ENCODE measurements at places on chromosomes 16 and 17.

- DNase-seq = peak; percentile 48
These were observed 118.2 kb upstream of the KCNJ18 start for GRCh38 chr17:21573961-21574610.

DNA sequence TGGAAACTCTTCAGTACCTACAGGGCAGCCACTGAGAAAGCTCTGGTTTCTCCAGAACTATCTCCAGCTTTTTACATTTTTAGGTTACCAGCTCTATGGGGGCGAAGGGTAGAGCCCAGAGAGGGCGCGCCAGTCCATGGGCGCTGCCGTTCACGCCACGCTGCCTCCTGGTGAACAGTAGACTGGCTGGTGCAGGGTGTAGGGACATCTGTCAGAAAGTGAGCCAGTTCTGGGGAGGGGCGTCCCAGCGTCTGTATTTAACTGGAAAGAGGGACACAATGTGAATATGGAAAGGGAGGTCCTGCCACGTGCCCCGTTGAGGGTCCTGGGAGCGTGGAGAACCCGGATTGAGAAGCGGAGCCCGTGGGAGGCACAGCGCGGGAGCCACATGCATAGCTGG is 16.4 kb upstream of the CLEC18A start:
- no peak for DNase-seq

GRCh38 chr17:29032857-29033197 is 10.1 kb upstream of the PIPOX start:
- no peak for DNase-seq

DNA sequence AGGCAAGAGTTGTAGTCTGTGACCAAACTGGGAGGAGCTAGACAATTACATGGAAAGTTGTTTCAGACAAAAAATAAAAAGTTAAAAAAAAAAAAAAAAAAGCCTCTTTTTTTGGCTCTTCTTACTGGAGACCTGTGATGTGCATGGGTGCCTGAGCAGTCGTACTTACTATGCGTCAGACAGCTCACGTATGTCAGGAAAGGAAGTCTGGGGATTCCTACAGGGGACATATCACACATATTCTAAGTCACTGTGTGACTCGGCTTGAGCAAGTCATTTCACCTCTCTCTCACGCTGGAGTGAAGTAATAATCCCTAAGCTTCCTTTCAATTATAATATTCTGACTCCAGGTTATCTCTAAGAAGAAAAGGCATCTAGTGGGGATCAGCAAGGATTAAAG is 6.0 kb downstream of the SLFN14 start:
- DNase-seq = no peak

DNA sequence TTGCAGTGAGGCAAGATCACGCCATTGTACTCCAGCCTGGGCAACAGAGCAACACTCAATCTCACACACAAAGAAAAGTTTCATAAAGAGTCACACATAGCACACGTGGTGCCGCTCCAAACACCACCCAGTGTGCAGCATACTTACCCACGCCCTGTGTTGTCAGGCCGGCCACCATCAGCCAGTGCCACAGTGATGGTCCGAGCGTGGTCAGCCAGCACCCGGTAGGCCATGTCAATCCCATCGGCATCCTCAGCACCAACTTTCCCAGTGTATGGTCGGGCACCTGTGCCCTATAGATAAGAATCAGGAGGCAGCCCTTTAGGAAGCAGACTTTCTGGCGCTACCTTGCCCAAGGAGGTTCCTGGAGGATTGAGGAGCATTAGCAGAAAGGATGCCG is 17.7 kb upstream of the EXOSC6 start:
- no peak for DNase-seq

DNA sequence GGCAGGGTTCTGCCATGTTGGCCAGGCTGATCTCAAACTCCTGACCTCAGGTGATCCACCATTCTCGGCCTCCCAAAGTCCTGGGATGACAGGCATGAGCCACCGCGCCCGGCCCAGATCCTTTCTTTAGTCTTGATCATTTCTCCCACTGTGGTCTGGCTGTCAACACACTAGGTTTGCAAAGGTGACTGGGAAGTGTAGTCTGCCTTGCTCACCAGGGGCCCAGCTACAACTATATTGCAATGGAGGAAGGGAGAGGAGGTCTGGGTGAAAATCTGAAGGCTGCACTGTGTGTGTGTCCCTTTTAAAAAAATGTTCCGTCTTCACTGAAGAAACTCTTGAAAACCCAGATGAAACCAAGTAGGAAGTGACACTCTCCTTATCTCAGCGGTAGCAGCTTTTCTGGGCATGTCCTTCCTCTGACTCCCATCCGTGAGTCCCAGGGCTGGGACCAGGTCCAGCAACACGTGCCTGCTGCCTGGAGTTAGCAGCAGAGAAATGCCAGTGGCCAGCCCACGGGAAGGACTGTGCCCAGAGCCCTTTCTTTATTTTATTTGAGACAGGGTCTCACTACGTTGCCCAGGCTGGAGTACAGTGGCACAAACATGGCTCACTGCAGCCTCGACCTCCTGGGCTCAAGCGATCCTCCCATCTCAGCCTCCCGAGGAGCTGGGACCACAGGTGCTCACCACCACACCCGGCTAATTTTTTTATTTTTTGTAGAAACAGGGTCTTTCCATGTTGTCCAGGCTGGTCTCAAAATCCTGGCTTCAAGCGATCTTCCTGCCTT is 17.8 kb upstream of the KIF19 start:
- no peak for DNase-seq

DNA sequence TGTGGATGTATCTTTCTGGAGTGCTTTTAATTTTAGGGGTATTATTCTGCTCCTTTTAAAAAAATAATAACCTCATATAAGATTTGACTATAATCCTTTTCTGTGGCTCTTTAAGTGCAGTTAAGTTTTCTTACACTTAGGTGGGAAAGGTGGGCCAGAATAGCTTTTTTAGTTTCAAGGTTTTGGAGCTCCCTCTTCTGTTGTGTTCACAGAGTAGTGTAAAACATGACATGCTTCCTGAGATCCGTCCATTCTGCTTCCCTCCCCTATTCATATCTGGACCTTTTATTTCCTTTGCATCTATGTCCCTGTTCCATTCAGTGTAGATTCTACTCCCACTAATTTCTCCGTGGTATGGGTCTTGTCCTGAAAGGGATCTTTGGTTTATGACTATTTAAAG is 12.8 kb downstream of the LRRC36 start:
- DNase-seq = no peak

DNA sequence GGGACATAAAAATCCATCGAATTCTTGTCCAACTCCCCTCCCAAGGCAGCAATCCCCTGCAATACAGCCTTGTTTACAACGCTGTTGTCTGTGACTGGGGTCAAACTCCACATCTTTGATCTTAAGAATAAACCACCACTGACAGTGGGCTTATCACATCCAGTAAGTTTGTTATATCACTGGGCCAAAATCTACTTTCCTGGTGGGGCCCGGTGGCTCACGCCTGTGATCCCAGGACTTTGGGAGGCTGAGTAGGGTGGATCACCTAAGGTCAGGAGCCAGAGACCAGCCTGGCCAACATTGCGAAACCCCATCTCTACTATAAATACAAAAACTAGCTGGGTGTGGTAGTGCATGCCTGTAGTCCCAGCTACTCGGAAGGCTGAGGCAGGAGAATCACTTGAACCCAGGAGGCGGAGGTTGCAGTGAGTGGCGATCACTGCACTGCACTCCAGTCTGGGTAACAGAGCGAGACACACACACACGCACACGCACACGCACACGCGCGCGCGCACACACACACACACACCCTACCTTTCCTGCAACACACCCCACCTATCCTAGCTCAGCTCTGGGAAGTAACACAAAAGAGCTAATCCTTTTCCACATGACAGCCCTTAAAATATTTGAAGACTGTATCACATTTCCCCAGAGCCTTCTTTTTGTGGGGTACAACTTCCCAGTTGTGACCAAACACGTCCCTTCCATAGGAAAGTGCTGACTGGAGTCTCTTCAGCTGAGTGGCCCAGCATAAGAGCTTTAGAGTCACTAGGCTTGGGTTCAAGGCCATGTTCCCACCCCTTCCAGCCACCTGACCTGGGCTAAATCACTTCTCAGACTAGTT is 20.9 kb upstream of the ABCC1 start:
- no peak for DNase-seq

GRCh38 chr16:19130385-19130784 is 16.6 kb downstream of the ITPRIPL2 start:
- no peak for DNase-seq

DNA sequence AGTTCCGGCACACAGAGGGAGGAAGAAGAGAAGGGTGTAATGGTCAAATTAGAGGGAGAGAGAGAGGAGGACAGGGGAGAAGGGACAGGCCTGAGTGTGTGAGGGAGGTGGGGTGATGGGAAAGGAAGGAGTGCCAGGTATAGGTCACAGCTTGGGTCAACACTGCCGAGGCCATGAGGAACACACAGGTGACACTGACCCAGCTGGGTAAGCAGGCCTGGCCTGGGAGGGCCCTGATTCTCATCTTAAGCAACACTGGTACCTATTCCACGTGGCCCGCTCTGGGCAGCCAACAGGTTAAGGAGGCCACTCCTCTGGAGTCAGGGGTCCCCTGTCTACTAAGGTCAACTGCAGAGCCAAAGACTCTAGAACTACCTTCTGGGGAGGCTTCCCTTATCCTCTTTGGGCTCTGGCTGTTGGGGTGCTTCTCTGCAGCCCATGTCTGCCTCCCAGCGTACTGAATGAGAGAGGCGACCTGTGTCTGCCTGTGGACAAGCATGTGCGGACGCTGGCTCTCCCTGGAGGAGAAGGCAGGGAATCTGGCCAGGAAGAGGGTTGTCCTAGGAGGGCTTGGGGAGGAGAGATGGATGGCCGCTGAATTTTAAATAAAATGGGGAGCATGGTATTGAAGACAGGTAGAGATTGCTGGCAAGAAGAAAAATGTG is 57.6 kb downstream of the RGS9 start:
- no peak for DNase-seq

GRCh38 chr17:8420041-8420934 is 15.4 kb upstream of the NDEL1 start:
- DNase-seq = no peak

GRCh38 chr16:23807028-23807427 is 28.8 kb upstream of the PRKCB start:
- DNase-seq = no peak

- no peak for DNase-seq
These were observed 35.3 kb upstream of the HELZ start for GRCh38 chr17:67280279-67280678.

- DNase-seq = no peak
These were observed 130.6 kb upstream of the KCNJ16 start for GRCh38 chr17:69944406-69944805.

DNA sequence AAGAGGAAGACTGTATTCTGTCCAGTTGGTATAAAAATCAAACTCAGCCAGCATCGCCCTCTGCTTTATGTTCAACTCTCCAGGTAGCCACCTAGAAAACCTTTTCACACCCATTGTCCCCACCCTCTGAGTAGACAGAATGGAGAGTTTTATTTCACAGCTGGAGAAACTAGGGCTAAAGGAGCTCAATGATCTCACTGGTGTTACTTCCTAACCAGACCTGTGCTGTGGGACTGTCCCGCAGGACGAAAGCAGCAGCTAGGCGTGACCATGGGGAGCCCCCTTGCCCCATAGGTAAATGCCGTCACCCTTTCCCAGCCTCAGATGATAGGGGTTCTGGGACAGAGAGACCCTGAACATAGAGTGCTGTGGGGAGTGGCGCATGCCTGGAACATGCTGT is 67.7 kb downstream of the CYLD start:
- no peak for DNase-seq

- DNase-seq = no peak
These were observed 3.9 kb upstream of the ZNF207 start for GRCh38 chr17:32345951-32346600.

DNA sequence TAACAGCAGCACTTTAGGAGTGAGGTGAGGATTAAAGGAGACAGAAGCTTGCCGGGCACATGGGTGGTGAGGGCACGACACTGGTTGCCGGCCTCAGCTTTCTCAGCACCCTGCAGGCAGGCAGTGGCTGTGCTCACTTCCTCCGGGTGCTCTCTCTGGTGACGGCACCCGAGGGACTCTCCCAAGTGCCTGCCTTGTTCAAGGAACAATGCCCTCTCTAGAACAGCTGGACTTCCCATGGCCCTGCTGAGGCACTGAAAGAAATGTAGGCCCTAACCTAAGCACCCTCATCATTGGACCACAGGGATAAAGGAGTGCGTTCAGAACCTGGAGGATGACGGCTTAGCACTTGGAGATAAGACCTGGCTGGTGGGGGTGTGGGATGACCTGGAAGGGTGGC is 72.7 kb downstream of the N4BP1 start:
- no peak for DNase-seq

DNA sequence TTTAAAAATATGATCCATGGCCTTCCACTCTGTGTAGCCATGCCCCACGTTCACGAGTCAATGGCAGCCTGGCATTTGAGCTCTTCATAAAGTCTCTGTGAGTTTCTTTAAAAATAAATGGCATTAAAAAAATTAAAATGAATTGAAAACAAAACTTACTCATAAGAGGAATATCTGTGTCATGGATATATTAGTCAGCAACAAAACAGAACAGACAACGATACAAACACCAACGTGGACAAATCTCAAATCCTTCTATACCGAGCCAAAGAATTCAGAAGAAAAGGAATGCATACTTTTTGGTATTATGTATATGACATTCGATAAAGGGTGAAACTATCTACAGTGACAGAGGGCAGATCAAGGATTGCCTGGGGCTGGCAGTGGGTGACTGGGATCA is 8.2 kb upstream of the CMIP start:
- no peak for DNase-seq

DNA sequence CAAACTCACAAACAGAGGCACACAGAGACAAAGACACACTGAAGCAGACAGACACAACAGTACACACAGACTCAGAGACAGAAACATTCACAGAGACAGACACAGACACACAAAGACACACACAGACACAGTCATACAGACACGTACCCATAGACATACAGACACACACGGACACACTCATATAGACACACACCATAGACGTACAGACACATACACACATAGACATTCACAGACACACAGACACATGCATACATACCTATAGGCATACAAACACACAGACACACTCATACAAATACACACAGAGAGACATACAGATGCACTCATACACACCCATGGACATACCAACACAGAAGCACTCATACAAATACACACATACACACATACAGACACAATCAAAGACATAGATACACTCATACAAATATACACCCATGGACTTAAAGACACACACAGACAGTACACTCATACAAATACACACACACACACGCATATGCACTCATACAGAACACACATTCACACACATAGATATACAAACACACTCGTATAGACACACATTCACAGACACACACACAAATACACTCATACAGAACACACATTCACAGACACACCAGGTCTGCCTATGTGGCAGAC is 19.9 kb upstream of the MRTFB start:
- no peak for DNase-seq
